LoVo (cell line): ENCODE measurements at places on chromosomes 5 and 9.

GRCh38 chr9:123649909-123650308, 280.0 kb downstream of the DENND1A start:
- DNase-seq: no peak

GRCh38 chr9:121876658-121877271, 216.3 kb downstream of the TTLL11 start:
- DNase-seq: no peak

DNA sequence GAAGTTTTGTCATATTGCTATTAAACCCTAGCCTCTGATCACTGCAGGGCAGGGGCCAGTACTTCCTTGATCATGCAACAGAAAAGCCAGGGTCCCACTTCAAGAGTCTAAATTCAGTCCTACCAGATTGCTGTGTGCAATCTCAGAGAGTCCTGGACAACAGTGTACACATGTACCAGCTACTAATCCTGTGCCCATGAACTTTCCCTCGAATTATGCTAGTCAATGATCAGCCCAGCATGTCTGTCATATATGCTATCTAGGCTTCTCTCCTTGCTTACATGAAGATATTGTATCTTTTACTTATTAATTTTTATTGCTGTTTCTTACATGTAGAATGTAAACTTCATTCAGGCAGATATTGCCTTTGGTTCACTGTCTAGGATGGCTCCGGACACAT, 367.0 kb downstream of the NTRK2 start:
- no peak for DNase-seq

DNA sequence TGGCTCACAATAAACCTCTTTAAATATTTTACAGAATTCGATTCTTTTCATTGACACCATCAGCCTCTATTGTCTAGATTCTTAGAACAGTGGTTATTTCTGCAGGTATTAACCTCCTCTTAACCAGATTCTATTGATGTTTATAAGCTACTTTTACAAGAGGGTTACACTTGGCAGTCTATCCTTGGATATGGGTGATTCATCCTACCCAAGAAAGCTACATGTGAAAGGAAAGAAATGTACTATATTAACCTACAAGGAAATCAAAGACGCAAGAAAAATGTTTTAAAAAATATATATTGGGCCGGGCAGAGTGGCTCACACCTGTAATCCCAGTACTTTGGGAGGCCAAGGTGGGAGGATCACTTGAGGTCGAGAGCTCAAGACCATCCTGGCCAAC, 16.7 kb downstream of the SLC25A25 start:
- DNase-seq: no peak

DNA sequence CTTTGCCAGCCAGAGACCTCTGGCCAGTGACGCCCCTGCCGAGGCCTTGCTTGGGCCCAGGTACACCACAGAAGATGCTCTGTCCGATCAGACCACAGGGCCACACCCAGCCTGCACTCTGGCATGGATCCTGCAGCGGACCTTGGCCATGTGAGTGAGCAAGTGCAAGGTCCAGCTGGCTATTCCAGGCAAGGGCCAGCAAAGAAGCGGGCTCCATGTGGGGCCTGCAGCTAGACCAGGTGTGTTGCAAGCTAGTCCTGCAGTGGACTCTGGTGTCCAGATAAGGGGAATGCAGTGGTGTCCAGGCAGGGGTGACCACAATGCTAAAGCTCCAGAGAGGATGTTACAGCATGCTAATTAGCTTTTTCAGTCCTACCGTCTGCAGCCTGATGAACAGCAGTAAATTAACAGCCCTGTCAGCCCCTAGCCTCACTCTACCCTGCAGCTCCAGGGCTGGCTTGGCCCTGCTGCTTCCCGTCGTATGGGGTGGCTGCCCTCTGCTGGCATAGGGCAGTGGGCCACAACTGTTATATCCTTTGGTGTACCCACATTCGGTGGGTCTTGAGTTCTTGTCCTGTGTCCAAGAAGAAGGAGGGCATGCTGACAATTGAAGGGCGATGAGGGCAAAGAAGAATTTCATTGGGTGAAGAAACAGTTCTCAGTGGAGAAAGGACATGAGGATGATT, 284.5 kb upstream of the POU5F2 start:
- DNase-seq: no peak

- no peak for DNase-seq
Measured at GRCh38 chr5:39209924-39210323, 9.4 kb downstream of the FYB1 start.

DNA sequence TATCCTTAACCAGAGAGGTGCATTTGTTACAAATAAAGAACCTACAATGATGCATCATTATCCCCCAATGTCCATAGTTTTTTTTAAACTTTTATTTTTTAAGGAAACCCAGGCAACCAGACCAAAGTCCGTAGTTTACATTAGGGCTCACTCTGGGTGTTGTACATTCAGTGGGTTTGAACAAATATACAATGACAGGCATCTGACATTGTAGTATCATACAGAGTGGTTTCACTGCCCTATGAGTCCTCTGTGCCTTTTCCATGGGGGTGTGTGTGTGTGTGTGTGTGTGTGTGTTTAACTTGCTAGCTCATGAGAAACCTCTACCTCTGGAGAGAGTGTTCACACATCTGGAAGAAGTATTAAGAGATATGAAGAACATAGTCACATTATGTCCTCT, 141.5 kb downstream of the KDM4C start:
- no peak for DNase-seq
